ENCODE measurements at places on chromosomes 16 and 17.

DNA sequence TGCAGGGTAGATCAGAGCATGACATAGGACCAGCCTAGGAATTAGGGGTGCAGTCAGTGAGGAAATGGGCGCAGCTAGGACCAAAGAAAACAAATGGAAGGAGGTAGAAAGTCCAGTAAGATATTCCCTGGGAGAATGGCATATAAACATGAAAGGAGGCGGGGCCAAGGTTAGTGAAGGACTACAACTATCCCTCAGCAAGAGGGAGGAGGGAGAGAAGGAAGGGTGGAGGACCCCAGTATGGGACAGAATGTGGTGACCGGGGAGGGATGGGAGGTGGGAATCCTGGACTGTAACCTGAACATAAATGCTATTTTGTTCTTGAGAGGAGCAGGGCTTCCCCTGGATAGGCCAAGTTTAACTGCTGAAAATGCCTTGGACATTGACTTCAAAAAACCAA is 22.8 kb downstream of the ITGB3 start:
- DNase-seq: no peak

- DNase-seq: peak; percentile 59
Observed at GRCh38 chr17:13594310-13594709, 7.4 kb downstream of the HS3ST3A1 start.

DNA sequence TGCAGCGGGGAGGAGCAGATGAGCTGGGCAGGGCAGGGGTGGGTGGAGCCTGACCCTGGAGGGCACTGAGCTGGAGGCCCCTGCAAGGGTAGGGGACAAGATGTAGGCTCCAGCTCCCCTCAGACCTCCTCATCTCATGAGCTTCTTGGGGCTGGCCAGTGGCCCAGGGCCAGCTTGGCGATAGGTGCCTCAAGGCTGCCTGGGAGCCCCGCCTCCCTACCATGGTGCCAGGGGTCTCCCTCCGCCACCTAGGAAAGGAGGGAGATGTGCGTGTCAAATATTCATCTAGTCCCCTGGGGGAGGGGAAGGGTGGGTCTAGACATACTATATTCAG is 3.9 kb downstream of the HIRIP3 start:
- no peak for DNase-seq

- no peak for DNase-seq
Observed at GRCh38 chr17:72816406-72816805, 276.1 kb downstream of the SLC39A11 start.

DNA sequence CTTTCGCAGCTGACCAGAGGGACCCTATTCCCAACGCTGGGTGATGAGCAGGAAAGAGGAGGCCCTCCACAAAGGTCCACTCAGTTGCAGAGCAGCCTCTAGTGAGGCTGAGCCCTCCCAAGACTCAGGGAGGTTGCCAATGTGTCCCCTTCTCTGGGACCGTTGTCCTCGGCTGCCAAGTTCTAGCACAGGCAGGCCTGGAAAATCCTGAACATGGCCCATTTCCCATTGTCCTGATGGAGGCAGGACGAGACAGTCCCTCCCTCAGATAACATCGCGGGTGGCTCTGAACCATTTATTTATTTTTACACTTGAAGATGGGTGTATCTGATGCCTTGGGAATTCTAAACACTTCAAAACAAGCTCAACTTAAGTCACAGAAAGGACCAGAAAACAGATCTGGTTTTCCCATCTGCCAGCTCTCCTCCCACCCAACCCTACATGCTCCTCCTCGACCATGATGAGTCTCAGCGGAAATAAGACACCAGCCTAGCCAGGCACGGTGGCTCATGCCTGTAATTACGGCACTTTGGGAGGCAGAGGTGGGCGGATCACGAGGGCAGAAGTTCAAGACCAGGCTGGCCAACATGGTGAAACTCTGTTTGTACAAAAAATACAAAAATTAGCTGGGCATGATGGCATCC is 12.8 kb downstream of the CDIP1 start:
- DNase-seq: no peak

DNA sequence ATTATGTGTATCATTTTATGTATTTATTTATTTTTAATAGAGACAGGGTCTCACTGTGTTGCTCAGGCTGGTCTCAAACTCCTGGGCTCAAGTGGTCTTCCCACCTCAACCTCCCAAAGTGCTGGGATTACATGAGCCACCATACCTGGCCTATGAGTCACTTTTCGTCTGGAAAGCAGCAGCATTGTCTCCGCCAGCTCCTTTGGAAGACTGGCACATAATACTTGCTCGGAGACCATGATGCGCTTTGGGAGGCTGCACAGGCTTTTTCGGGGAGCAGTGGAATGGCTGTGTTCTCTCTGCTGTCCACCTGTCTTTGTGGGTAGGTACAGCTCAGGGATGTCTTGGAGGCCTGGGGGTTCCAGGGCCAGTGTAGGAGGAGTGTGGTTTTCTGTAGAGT is 102.2 kb downstream of the AATF start:
- DNase-seq: no peak

DNA sequence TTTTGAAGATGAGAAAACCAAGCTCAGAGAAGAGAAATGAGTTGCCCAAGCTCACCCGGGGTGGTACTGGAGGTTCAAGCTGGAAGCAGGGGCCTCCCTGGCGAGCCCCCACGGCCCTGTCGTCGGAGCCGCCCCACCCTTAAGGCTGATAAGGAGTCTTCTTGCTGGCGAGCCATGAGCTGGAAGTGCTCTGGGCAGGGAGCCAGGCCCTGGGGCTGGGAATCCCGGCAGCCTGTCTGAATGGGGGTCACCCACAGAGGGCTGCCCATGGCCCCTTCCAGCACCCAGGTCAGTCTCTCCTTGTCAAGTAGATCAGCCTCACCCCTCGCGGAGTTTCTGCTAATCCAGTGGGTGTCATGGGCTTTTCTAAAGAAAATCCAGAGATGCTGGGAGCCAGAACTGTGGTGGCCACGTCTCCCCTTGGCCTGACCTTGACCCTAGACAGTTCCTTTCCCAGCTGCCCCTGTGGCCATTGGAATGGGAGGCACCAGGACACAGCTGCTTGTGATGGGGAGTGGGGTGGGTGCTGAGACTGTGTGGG is 1.2 kb upstream of the P2RX1 start:
- no peak for DNase-seq

- no peak for DNase-seq
Observed at GRCh38 chr17:21190078-21190477, 23.9 kb downstream of the TMEM11 start.

- DNase-seq: no peak
Observed at GRCh38 chr17:17946093-17946492, 26.1 kb downstream of the TOM1L2 start.

DNA sequence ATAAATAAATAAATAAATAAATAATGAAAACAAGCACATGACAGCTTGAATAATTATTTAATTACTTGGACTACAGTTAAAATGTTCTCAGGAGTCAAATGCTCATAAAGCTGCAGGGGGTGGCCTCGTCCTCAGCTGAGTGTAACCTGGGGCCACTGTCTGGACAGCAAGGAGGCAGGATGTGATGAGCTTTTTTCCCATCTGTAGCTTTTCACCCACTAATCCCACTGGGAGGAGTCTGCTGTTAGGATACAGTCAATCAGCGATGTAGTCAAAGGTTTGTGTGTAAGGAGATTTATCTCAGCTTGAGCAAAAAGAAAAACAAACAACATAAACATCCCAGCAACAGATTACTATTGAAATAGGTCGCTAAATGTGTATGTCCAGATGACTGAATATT is 22.5 kb downstream of the ZCCHC14 start:
- peak; percentile 24 for DNase-seq
